ENCODE measurements at places on chromosomes 11 and 22.

GRCh38 chr22:33842006-33842354, 78.3 kb downstream of the LARGE1 start:
- no peak for DNase-seq

- DNase-seq: no peak
These were observed 722 bp downstream of the IFITM10 start for GRCh38 chr11:1749395-1750351.

GRCh38 chr11:3163241-3163981, 1.7 kb downstream of the OSBPL5 start:
- no peak for DNase-seq

- DNase-seq: no peak
These were observed 11.6 kb downstream of the SLC37A2 start for GRCh38 chr11:125074511-125075241.

GRCh38 chr22:40400159-40400558, 29.8 kb downstream of the SGSM3 start:
- peak; percentile 68 for DNase-seq

Data from CD4-positive, alpha-beta T cell treated with Interleukin-21 for 1 hour (primary cell).